Esophagus squamous epithelium (tissue), 5 donors: ENCODE measurements at places on chromosomes 3 and 15.

- no peak for DNase-seq
Measured at GRCh38 chr3:169170456-169170855, 493.1 kb downstream of the MECOM start.

DNA sequence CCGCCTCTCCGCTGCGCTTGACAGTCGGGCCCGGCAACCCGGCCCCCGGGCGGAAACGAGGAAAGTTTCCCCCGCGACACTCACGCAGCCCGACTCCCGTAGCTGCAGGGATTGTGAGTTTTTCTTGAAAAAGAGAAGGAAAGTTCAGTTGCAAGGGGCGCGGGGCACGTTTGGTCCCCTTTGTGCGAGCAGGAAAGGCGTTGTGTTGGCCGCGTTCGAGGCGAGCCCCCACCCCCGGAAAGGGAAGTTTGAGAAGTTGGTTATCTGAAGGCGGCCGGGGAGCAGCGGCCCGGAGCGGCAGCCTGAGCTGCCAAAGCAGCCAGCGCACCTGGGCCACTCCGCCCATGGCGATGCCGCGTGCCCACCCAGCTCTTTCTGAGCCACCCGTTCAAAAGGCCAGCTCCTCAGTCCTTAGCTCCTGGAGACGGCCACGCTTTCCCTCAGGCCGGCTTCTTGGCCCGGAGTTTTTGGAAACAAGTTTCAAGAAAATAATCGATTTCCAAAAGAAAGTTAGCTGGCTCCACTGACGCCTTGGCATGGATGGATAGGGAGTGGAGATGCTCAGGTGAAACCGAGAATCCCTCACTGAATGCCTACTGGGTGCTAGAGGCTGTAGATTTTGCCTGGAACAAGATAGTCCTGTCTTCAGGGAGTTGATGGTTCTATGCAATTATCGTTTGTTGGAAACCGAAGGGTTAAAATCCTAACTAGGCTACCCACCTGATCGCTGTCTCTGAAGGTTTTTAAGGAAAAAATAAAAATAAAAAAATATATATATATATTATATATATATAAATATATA, 832 bp downstream of the TGFBR2 start:
- DNase-seq, result peak; percentile 38

DNA sequence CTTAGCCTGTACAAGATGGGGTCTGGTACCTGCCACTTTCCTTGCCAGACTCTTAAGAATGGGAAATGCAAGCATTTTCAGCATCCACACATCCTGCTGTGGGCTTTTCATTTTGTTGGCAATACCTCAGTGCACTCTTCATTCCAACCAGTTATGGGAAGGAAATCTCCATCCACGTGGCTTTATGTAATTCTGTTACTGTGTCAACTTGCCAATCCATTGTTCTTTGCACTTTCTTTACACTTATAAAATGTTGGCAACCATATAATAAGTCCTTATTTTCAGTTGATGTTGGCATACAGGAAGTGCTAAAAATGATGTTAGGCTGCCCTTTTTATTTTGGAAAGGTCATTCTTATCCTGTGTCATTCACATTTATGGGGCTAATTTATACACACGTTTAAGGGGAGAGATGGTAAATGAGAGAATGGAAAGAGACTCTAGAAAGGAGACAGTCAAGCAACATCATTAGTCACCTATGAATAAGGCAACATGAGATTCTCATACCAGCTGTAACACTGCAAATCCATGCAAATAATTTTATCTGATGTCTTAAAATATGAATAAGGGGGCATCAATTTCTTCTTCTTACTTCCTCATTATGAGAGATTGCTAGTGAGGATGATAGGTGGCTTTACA, 238.7 kb downstream of the CHST2 start:
- no peak for DNase-seq

DNA sequence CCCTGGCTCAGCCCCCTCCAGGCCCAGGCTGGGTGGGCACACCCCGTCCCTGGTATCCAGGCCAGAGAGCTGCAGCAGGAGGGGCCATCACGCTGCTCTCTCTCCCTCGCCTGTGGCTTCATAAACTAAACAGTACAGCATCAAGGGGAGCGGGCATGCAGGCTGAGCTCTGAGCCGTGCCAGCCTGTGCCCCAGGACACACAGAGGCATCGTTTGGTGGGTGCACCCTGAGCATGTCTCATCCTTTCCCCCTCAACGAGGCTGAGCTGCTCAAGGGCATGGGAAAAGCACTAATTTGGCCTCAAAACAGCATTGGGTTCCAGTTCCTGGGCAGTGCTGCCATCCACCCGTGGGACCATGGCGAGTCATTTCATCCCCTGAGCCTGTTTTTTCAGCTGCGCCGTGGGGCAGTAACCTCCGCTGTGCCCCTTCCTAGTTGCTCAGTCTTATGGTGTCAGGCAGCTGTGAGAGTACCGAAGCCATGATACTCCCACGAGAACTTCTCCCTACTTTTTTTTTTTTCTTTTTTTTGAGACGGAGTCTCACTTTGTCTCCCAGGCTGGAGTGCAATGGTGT, 79.6 kb downstream of the CPN2 start:
- no peak for DNase-seq

DNA sequence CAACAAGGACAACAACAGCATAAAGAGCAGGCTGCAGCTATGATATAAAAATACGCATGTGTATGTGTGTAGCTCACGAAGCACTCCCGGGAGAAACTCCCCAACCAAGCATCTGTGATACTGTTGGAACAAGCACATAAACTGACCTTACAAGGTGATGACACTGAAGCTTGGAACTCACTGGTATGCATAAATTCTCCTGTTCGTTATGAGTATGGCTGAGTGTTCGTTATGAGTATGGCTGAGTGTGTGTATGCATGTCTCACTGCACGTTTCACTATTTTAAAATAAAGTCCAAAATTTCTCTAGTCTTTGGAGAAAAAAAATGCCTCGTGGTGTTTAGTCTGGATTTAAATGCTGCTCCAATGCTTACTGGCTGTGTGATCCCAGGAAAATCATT, 256.8 kb downstream of the RORA start:
- no peak for DNase-seq

GRCh38 chr3:121958801-121959200, 63.2 kb downstream of the ILDR1 start:
- no peak for DNase-seq

- DNase-seq, result no peak
Measured at GRCh38 chr15:39918688-39919385, 1.2 kb downstream of the GPR176 start.

DNA sequence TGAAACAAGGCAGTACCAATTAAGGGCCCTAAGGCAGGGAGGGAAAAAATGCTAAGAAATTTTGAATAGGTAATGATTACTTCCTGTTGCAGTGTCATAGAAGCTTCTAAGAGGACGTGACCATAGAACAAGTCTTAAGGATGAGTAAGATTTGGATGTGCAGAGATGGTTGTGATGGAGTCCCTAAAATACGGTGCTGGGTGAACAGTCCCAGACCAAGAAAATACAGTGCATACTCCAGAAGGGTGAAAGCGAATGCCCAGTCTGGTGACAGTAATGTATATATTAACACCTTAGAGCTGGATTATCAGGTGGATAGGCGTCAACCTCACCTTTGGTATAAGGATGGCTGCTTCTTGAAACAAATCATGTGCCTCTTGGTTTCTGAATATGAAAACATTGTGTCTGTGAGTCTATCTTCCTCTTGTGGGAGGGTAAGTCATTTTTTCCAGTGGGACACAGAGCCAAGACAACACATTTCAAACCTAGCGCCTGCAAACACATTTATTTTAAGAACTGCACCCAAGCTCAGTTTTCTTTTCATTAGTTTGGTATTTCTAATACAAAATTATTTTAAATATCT, 101.2 kb upstream of the TP63 start:
- no peak for DNase-seq

DNA sequence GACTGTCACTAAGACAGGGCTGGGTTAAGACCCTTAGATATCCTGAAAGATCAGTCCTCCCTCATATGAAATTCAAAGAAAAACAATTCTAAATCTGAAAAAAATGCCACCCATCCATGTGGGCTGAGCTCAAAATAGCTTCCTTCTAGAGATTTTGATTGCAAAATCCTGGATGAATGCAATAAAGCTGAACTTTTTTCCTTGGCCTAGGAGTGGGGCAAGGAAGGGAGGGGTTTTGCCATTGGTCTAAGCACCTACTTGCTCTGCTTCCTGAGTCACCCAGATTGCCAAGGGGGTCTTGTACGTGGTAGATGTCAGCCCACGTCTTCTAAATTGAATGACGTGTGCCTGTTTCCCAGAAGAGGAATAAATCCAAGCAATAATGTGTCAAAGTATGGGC, 15.3 kb upstream of the SMAD3 start:
- no peak for DNase-seq

- DNase-seq, result no peak
Measured at GRCh38 chr3:4797201-4797705, 182.0 kb upstream of the BHLHE40 start.

DNA sequence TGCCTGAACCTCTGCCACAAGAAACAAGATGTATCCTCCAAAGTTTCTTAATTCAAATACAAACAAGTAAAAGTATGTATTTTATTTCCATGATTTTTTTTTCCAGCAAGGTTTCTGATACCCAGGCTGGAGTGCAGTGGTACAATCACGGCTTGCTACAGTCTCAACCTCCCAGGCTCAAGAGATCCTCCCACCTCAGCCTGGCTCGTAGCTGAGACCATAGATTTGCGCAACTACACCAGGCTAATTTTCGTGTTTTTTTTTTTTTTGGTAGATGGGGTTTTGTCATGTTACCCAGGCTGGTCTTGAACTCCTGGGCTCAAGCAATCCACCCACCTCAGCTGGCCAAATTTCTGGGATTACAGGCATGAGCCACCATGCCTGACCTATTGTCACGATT, 12.2 kb upstream of the VEPH1 start:
- DNase-seq, result no peak

GRCh38 chr3:188719545-188719944, 452.2 kb upstream of the TPRG1 start:
- DNase-seq, result no peak

DNA sequence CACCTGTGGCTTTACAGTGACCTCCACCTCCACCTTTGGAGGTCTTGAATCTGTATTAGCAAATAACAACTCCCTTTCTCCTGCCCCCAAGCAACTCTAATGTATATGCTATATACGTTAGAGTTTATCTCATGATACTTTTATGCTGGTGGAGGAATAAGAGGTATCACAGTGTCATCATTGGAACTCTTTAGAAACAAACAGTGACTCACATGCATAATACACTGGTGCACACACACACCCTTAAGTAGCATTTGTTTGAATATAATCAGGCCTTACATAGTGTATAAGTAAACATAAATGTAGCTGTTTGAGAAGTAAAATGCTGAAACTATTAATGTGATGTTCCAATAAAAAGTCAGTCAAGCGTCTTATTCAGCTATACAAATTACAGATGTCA, 280.2 kb upstream of the C2CD4B start:
- DNase-seq, result no peak

DNA sequence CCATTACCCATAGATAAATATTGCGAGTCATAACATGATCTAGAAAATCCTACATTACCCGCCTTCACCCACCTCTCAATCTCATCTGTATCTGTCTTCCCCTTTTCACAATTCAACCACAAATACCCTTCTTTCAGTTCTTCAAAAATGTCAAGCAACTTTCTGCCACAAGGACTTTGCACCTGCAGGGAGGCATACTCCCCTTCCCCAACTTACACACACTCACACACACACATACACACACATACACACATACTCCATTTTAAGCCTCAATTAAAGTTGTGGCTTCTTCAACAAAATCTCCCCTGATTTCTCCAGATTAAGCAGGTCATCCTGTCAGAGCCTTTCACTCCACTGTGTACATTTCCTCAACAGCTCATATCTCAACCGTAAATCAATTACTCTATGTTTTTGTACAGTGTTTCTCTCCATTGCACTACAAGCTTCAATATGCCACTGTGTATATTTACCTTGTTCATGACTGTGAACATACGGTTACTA, 33.1 kb upstream of the CCDC50 start:
- DNase-seq, result no peak
